ENCODE measurements at places on chromosomes 5 and 9.
A peak's percentile ranks its signal among the peaks of the same experiment; 100 is the strongest.

GRCh38 chr5:106940301-106940846 is 730.4 kb downstream of the EFNA5 start:
- no peak for DNase-seq

GRCh38 chr5:96259151-96259772 is 173.8 kb downstream of the PCSK1 start:
- DNase-seq: no peak

DNA sequence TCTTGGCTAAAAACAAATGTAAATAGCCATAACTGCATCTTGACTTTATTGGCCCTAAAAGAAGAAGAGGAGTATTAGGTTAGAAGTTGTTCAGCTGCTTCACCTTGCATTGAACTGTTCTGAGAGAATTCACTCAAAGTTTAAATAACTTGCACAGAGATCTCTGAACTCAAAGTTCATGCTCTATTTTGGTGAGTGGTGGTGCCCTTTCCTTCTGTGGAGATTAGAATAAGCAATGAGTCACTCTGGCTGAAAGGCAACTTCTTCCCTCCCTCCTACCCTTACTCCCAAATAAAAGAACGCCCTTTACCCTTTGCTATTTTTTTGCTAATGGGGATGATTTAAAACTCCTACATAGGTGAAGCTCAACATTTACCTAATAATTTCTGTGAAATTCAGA is 48.9 kb downstream of the ERMP1 start:
- DNase-seq: no peak

DNA sequence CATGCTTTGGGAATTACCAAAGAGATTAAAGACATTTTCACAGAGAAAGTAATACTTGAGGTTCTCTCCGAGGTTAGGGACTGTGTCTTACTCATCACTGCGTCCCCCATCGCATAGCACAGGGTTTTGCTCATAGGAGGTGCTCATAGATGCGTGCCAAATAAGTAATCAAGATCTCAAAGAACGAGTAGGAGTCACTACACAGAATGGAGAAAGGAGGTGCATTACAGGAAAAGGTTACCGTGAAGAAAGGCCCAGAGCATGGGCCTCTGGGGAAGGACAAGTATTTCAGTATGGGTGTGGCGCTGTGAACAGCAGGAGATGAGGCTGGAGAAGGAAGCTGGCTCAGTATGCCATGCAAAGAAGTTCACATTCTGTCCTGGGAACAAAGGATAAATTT is 182.4 kb downstream of the ACTL7B start:
- DNase-seq: no peak

GRCh38 chr9:97905228-97905627 is 17.1 kb downstream of the TRMO start:
- DNase-seq: no peak

- no peak for DNase-seq
These were observed 129.8 kb downstream of the MARCHF11 start for GRCh38 chr5:16049761-16050160.

GRCh38 chr5:120380644-120381043 is 83.5 kb upstream of the PRR16 start:
- no peak for DNase-seq

DNA sequence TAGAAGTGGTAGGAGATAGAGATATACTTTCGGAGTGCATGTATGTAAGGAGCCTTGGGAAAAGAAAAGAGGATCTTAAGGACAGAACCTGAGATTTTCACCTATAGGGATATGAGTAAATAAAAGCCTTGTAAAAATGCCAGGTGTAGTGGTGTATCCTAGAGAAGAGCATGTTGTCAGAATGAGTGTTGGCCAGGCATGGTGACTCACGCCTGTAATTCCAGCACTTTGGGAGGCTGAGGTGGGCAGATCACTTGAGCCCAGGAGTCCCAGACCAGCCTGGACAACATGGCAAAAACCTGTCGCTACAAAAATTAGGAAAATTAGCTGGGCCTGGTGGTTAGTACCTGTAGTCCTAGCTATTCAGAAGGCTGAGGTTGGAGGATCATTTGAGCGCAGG is 76.0 kb downstream of the IPO11 start:
- DNase-seq: no peak

DNA sequence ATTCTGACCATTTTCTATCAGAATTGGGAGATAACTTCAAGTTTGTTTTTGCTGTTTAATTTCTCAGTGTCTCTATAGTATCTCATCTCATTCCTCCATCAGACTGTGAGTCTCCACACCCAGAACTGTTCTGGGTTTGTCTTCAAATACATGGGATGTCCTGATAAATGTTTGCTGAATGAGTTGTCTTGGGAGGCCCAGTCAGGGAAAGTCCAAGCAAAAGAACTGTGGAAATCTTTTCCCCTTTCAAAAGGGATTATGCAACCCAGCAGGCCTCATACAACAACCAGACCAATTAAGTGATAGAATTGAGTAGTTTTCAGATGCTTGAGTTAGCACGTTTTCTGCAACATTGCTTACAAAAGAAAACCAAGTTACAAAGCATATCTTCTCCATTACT is 324.4 kb downstream of the BRINP1 start:
- DNase-seq: no peak

- no peak for DNase-seq
These were observed 10.5 kb downstream of the LIX1 start for GRCh38 chr5:97131921-97132320.

GRCh38 chr5:42812620-42813019 is 928 bp upstream of the SELENOP start:
- no peak for DNase-seq

GRCh38 chr5:59838067-59838466 is 55.5 kb downstream of the PDE4D start:
- no peak for DNase-seq

GRCh38 chr5:112975721-112976431 is 722 bp upstream of the DCP2 start:
- no peak for DNase-seq

GRCh38 chr5:44321144-44321725 is 68.0 kb downstream of the FGF10 start:
- DNase-seq: no peak

DNA sequence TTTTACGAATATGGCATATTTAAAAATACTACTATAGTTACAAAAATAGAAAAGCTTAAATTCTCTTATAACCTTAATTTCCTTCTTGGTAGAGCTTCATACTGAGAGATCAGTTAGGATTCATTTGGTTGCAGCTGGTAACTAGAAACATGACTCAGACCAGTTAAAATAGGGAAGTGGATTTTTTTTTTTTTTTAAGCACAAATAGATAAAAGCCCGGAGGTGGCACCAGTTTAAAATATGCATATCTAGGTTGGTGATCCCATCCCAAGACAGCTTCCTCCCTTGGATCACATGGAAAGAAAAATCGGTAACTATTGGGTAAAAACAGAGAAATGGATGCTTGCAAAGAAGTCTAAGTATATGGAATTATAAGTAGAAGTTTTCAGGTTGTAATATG is 1634.3 kb downstream of the MAT2B start:
- DNase-seq: peak; percentile 86

- no peak for DNase-seq
These were observed 20.9 kb upstream of the SPARC start for GRCh38 chr5:151707567-151707966.

- no peak for DNase-seq
These were observed 65.2 kb upstream of the RANBP3L start for GRCh38 chr5:36366883-36367282.

DNA sequence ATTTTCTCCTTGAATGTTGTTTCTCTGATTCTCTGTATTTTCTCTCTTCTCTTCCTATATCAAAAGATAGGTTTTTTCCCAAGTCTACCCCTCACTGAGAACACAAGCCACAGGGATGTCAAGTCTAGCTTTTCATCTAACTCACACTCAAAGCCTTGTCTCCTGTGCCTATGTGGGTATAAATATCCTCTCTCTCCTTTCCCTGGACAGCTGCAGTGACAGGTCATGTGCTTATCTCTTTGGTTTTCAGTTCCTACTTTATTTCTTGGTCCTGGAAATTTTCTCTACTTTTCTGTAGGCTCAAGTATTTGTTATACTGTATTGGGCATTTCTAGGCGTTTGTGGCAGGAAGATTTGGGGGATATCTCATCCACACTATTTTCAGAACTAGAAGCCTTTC is 182.4 kb upstream of the MVB12B start:
- DNase-seq: no peak

GRCh38 chr5:82285206-82285605 is 7.1 kb upstream of the RPS23 start:
- DNase-seq: no peak

DNA sequence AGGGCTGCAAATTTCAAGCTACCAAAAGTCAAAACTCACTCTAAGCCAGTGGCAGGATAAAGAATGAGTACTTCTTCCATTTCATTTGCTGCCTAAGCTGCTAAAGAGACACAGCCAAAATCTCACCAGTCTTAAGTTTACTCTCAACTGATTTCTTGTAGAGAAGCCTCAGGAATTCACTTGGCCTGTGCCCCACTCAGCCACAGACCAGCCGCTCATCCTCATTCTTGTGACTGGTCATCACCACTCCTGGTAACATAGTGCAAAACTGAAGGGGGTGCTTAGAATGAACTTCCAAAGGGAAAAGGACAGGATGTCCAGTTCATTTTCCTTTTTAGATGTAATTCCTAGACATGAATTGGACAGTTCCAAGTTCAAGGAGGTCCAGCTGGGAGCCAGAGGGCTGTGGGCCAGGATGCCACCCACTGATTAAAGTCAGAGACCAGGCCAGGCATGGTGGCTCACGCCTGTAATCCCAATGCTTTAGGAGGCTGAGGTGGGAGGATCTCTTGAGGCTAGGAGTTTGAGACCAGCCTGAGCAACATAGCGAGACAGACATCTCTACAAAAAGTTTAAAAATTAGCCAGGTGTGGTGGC is 72.7 kb upstream of the RANBP3L start:
- no peak for DNase-seq

DNA sequence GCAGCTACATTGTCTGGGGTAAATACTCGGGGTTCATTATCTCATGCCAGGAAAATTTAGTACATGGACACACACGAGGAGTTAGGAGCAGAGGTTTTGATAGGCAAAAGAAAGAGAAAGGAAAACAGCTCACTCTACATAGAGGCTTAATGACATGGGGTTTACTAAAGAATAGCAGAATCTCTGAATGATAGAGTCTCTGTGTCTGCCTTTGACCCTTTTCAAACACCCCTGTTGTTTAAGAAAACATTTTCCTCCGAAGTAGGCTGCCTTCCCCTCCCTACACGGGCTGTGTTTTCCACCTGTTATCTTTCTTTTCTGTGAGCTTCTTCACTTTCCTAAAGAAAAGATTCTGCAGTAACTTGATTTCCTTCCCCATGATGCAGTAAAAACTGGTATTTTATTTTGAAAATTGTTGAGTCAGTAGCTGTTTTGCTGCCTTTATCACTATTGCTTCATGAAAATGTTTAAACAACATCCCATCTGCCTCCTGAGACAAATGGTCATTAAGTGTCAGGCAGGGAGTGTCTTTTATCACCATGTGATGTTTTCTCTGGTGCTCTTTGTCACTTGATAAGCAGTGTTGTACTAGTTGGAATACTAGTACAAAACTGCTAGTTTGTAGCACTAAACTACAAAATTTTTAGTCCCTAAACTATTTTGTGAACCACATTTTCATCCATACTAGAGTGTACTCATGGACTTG is 76.6 kb downstream of the PPIC start:
- no peak for DNase-seq

DNA sequence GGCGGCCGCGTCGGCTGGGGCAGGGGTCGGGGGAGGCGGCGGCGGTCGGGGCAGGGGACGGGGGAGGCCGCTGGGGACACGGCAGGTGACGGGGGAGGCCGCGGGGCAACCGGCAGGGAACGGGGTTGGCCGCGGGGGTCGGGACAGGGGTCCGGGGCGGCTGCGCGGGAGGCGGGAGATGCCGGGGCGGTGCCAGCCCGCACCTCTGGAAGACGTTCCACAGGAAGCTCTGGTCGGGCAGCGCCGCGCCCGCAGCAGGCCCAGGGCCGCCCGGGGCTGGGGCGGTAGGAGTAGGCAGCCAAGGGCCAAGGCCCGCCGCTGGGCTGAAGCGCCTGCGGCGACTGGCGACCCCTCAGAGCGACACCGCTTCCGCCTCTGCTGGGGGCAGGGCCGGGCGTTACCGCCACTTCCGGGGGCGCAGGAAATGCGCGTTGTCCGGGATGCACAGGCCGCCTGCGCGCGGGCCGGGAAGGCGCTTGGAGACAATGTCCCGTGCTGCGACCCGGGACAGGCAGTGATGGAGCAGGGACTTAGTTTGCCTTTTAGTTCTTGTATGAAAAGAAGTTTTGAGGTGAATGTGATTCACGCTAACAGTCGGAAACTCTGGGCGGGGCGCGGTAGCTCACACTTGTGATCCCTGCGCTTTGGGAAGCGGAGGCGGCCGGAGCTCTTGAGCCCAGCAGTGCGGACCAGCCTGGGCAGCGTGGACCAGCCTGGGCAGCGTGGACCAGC is 110.0 kb upstream of the LPCAT1 start:
- peak; percentile 13 for DNase-seq

DNA sequence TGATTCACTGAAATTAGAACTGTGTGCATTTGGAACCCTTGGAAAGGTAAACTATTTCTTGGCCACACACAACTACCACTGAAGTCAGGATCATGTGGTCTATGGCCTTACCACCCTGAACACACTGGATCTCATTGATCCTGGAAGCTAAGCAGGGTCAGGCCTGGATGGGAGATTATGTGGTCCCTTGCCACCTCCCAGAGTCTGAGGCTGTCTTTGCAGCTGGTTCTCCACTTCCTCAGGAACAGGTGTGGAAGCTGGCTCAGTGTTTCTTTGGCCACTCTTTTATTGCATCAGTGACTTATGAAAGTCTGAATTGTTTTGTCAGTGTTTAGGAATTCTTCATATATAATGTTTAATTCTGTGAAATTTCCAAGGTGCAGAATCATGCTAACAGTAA is 89.2 kb downstream of the TEK start:
- no peak for DNase-seq

DNA sequence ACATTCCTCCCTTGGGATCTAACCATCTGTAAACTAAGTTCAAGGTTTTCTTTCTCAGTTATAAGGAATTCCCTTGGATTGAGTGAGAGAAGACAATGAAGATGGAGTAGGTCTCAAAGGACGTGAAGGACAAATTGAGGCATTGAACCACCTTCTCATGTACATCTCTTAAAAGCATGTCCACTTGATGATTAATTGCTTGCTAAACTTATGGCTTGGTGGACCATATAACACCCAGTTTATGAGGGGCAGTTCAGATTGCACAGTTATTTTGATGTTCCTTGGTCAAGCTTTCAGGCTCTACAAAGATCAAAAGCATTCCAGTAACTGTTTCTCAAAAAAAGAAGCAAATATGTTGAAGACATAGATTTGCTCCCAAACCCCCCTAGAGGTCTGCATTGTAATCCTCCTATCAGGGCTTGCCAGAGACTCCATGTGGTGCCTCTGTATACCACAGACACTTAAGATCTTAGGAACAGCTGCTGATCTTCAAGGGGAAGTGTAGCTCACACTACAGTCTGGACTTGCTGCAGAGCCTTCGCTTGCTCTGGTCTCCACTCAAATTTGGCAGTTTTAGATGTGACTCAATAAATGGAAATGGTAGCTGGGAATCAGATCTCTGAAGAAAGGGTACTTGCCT is 56.9 kb upstream of the ALDH1A1 start:
- no peak for DNase-seq

- no peak for DNase-seq
These were observed 71.4 kb upstream of the COL5A1 start for GRCh38 chr9:134570151-134570621.

GRCh38 chr5:150295172-150295634 is 5.6 kb upstream of the CAMK2A start:
- DNase-seq: no peak
